Esophagus squamous epithelium (tissue), 5 donors: ENCODE measurements at places on chromosomes 13 and 19.

DNA sequence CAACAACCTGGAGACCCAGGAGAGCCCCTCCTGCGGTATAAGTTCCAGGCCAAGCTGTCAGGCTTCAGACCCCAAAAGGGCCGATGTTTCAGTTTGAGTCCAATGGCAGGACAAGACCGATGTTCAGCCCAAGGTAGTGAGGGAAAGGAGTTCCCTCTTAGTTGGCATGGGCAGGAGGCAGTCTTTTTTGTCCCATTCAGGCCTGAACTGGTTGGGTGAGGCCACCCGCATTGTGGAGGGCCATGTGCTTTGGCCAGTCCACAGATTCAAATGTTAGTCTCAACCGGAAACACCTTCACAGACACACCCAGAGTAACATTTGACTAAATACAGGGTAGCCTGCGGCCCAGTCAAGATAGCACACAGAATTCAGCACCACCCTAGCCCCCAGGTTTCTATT lies 89.6 kb upstream of the ANKRD10 start:
- no peak for DNase-seq
- H3K27ac ChIP-seq: no peak overlapping the region
- H3K4me1 ChIP-seq: peaks cover 24% of the 10 kb centered on the region
- no peak overlapping the region for H3K4me3 ChIP-seq
- no peaks in the 10 kb centered on the region for H3K27me3 ChIP-seq

- H3K36me3 ChIP-seq: peaks cover 81% of the 10 kb centered on the region
- peak overlapping the region; percentile 24 for H3K4me3 ChIP-seq
- H3K4me1 ChIP-seq: no peaks in the 10 kb centered on the region
Observed at GRCh38 chr19:37243206-37243632, 25.2 kb downstream of the ZNF383 start.

- no peaks in the 10 kb centered on the region for H3K36me3 ChIP-seq
- H3K27ac ChIP-seq: no peak overlapping the region
- no peak for DNase-seq
- no peaks in the 10 kb centered on the region for H3K27me3 ChIP-seq
Observed at GRCh38 chr19:41476583-41476982, 33.6 kb downstream of the ERICH4 start.

- no peak overlapping the region for H3K27ac ChIP-seq
- no peaks in the 10 kb centered on the region for H3K27me3 ChIP-seq
- no peak overlapping the region for H3K4me3 ChIP-seq
- H3K4me1 ChIP-seq: no peaks in the 10 kb centered on the region
- H3K36me3 ChIP-seq: no peaks in the 10 kb centered on the region
Observed at GRCh38 chr13:112113851-112114250, 46.9 kb downstream of the SOX1 start.

DNA sequence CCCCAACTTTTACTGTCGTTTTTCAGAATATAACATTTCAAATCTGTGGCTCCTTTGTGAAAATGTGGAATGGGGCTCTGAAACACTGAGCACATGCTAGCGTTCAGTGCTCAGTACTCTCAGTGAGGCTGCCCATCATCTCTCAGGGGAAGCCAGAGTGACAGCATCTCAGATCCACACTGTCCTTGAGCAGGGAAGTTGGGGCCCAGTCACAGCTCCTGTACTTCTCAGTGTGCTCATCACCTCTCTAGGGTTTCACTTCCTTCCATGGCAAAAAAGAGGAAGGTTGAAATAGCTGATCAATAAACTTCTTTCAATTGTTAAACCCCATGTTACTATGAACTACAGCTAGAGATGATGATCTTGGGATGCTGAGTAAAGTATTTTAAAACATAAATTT lies 565.9 kb upstream of the SPRY2 start:
- no peaks in the 10 kb centered on the region for H3K4me1 ChIP-seq
- no peak overlapping the region for H3K4me3 ChIP-seq
- no peaks in the 10 kb centered on the region for H3K36me3 ChIP-seq
- no peak overlapping the region for H3K27ac ChIP-seq
- no peak for DNase-seq

DNA sequence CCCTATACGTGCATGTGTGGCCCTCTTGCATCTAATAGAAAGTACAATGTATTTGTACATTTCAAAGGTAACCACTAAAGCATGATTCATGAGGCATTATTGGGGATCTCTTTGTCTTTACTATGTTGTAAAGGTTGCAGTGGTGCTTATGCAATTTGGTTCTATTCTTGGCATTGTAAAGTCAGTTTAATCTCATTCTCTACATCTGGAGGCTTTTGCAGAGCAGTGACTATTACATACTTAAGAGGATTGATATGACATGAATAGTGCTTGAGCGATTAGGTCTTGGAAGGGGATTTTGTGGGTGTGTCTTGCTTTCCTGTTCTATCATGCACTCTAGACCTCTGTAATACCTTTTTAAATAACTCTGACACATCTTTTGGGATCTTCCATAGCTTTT lies 610.0 kb downstream of the EFNB2 start:
- no peak for DNase-seq
- peaks cover 43% of the 10 kb centered on the region for H3K4me1 ChIP-seq
- H3K27me3 ChIP-seq: no peaks in the 10 kb centered on the region
- H3K4me3 ChIP-seq: no peak overlapping the region
- H3K27ac ChIP-seq: peak overlapping the region; percentile 81

DNA sequence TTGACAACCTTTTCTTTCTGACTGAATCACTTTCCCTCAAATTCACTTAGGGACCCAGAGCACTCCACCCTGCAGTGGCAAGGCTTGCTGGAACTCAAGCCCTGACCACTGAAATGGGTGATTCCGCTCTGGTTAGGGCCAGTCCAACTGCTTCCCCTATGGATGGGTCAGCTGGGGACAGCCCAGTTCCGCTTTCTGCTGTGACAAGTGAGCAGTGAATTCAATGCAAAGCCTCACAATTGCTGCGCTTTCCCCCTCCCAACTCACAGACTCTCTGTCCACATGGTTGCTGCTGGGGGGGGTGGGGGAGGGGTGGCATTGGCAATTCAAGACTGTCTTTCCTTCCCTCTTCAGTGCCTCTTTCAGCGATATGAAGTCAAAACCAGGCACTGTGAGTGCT lies 18.7 kb downstream of the CD70 start:
- H3K27me3 ChIP-seq: no peaks in the 10 kb centered on the region
- H3K4me1 ChIP-seq: peaks cover 21% of the 10 kb centered on the region
- no peak overlapping the region for H3K27ac ChIP-seq
- DNase-seq: no peak

GRCh38 chr13:40581277-40581579 lies 85.2 kb downstream of the FOXO1 start:
- peaks cover 20% of the 10 kb centered on the region for H3K4me1 ChIP-seq
- H3K4me3 ChIP-seq: no peak overlapping the region
- no peak for DNase-seq
- H3K36me3 ChIP-seq: no peaks in the 10 kb centered on the region

GRCh38 chr13:75628801-75629200 lies 7.3 kb upstream of the LMO7 start:
- no peak overlapping the region for H3K4me3 ChIP-seq
- no peaks in the 10 kb centered on the region for H3K4me1 ChIP-seq
- H3K27me3 ChIP-seq: no peaks in the 10 kb centered on the region
- peaks cover 6% of the 10 kb centered on the region for H3K36me3 ChIP-seq

GRCh38 chr13:42047561-42048341 lies 697 bp upstream of the DGKH start:
- H3K36me3 ChIP-seq: no peaks in the 10 kb centered on the region
- H3K27ac ChIP-seq: peak overlapping the region; percentile 94
- no peaks in the 10 kb centered on the region for H3K27me3 ChIP-seq

GRCh38 chr13:75579529-75579928 lies 29.9 kb downstream of the UCHL3 start:
- no peaks in the 10 kb centered on the region for H3K27me3 ChIP-seq
- H3K4me3 ChIP-seq: no peak overlapping the region
- no peaks in the 10 kb centered on the region for H3K4me1 ChIP-seq
- DNase-seq: no peak

DNA sequence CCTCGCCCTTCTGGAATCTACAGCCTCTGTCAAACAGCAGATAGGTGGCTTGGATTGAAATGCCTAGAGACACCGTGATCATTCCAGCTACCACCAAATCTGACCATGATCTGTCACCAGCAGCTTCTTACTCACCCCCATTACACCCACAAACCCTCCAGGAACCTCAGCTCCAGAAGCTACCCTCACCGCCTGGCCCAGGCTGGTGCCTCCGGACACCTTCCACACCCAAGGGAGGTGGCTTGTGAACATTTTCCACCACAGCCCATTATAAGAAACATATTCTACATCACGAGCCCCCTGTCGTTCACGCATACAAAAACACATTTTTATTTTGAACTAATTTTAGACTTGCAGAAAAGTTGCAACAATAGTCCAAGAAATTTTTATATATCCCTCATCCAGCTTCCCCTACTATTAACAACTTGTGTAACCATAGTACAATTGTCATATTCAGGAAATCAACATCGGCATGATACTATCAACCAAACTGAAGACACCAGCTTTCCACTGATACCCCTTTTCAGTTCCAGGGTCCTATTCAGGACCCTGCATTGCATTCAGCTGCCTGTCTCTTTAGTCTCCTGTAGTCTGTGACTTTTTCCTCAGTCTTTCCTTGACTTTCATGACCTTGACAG lies 15.4 kb upstream of the UBE2L5 start:
- no peak overlapping the region for H3K4me3 ChIP-seq
- H3K36me3 ChIP-seq: no peaks in the 10 kb centered on the region
- peak overlapping the region; percentile 55 for H3K27ac ChIP-seq
- H3K27me3 ChIP-seq: no peaks in the 10 kb centered on the region
- no peak for DNase-seq
- H3K4me1 ChIP-seq: peaks cover 4% of the 10 kb centered on the region

GRCh38 chr13:113145496-113145895 lies 13.0 kb upstream of the PROZ start:
- no peak overlapping the region for H3K27ac ChIP-seq
- no peaks in the 10 kb centered on the region for H3K36me3 ChIP-seq
- H3K4me1 ChIP-seq: no peaks in the 10 kb centered on the region
- H3K4me3 ChIP-seq: no peak overlapping the region
- DNase-seq: no peak

GRCh38 chr13:76822698-76823267 lies 63.4 kb downstream of the KCTD12 start:
- no peaks in the 10 kb centered on the region for H3K36me3 ChIP-seq
- H3K4me3 ChIP-seq: no peak overlapping the region
- no peaks in the 10 kb centered on the region for H3K27me3 ChIP-seq
- no peak for DNase-seq
- H3K27ac ChIP-seq: no peak overlapping the region
- H3K4me1 ChIP-seq: no peaks in the 10 kb centered on the region

- no peaks in the 10 kb centered on the region for H3K27me3 ChIP-seq
- H3K4me1 ChIP-seq: peaks cover 12% of the 10 kb centered on the region
- DNase-seq: no peak
- H3K4me3 ChIP-seq: no peak overlapping the region
- H3K36me3 ChIP-seq: no peaks in the 10 kb centered on the region
- H3K27ac ChIP-seq: no peak overlapping the region
Observed at GRCh38 chr19:34985249-34986022, 14.7 kb upstream of the GRAMD1A start.

DNA sequence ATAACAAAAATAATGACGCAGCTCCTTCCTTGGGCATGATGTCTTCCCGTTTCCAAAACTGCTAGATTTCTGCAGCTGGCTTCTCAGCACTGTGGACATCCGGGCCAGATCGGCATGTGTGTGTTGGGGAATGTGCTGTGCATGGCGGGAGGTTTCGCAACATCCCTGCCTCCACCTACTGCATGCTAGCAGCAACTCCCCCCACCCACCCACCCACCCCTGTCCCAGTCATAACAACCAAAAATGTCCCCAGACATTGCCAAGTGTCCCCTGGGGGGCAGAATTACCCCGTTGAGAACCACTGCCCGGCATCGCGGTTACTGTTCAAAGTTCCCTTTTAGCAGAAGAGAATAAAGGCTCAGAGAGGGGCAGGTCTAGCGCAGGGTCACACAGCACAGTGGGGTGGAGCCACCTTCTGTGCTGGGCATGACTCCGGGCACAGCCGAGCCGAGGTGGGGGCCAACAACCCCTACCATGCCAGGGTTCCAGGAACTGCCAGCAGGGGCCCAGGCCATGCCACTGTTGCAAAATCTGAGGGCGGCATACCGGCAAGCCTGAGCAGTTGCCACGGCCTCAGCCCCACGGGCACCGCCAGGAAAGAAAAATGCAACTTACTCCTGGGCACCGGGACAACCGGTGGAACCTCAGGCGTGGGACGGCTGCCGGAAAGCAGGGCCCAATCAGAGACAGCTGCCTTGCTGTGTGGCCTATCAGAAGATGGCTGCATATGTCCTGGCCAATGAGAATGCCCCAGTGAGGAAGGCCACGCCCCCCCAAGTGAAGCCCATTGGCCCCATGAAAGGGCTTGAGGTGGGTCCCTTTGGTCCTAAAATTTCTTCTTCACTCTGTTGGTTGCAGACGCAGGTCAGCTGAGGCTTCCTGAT lies 22.5 kb upstream of the NFIC start:
- peak overlapping the region; percentile 9 for H3K4me3 ChIP-seq
- no peak for DNase-seq
- peaks cover 77% of the 10 kb centered on the region for H3K4me1 ChIP-seq
